Mesothelial cell of epicardium (in vitro differentiated cells): ENCODE measurements at places on chromosomes 16 and 17.

DNA sequence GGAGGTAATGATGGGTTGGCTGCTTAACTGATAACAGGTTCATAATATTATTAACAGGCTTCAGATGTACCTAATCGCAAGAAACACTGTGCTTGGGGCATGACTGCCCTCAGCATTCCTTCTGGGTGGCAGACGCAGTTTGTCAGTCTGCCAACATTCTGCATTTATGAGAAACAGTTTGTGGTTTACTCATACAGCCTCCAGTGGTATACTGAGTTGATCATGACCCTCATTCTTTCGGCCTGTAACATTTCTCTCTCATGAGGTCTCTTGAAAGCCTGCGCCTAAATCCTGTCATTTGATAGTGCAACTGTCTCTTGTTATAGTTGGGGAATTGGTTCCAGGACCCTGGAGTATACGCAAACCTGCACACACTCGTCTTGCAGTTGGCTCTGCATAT, 4.9 kb upstream of the RUSF1 start:
- H3K36me3 ChIP-seq: no peaks in the 10 kb centered on the region
- peaks cover 15% of the 10 kb centered on the region for H3K4me1 ChIP-seq
- peaks cover 6% of the 10 kb centered on the region for H3K27me3 ChIP-seq
- no peak overlapping the region for H3K27ac ChIP-seq

- DNase-seq: no peak
- H3K4me1 ChIP-seq: no peaks in the 10 kb centered on the region
- H3K27ac ChIP-seq: no peak overlapping the region
- no peaks in the 10 kb centered on the region for H3K36me3 ChIP-seq
- no peak overlapping the region for H3K4me3 ChIP-seq
These were observed 158.6 kb upstream of the CDH8 start for GRCh38 chr16:62194828-62195227.

DNA sequence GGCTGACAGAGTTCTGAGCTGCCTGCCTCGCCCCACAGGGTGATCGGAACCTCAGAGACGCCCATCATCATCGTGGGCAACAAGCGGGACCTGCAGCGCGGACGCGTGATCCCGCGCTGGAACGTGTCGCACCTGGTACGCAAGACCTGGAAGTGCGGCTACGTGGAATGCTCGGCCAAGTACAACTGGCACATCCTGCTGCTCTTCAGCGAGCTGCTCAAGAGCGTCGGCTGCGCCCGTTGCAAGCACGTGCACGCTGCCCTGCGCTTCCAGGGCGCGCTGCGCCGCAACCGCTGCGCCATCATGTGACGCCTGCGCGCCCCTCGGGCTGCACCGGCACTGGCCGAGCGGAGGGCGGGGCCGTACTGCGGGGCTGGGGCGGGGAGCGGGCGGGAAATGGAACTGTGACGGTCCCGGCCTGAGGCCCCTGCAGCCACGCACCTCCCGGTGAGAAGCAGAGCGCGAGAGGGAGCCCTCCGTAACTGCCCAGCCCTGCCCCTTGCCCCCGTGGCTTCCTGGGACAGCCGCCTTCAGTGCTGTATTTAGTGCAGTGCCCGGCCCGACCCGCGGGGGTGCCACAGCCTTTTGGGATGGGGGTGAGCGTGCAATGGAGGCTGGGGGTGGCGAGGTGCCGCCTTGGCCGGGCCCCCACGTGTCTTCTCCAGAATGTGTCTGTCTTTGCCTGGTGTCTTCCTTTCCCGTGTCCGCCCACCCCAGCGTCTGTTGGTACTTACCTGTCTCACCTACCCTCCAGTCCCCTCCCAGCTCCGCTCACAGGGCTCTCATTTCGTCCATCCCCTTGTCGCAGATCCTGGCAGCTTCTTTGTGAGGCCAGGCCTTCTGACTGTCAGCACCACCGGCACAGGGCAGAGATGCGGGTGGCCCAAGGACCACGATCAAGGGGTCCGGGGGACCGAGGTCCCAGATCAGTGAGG, 9.8 kb downstream of the RASL10B start:
- H3K36me3 ChIP-seq: no peaks in the 10 kb centered on the region
- no peak overlapping the region for H3K27ac ChIP-seq
- peaks cover 5% of the 10 kb centered on the region for H3K4me1 ChIP-seq

DNA sequence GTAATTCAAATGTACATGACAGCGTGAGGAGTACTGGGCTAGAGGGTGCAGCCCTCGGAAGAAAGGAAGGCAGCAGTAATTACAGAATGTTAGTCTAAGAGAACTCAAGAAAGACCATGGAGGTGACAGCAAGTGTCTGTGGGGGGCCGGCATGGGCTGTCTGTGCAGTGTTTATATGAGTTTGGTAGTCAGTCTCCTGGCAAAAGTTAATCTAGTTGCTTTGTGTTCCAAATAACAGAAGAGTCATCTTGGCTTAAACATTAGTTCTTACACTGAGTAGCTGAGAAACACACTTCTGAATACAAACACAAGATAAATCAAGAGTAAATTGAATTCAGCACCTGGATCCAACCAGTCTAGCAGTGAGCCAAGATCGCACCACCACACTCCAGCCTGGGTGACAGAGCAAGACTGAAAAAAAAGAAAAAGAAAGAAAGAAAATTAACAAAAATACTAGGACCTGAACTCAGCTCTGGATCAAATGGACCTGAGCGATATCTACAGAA, 189.3 kb upstream of the COX10 start:
- peaks cover 9% of the 10 kb centered on the region for H3K36me3 ChIP-seq
- DNase-seq: no peak
- no peaks in the 10 kb centered on the region for H3K4me1 ChIP-seq
- no peaks in the 10 kb centered on the region for H3K27me3 ChIP-seq

DNA sequence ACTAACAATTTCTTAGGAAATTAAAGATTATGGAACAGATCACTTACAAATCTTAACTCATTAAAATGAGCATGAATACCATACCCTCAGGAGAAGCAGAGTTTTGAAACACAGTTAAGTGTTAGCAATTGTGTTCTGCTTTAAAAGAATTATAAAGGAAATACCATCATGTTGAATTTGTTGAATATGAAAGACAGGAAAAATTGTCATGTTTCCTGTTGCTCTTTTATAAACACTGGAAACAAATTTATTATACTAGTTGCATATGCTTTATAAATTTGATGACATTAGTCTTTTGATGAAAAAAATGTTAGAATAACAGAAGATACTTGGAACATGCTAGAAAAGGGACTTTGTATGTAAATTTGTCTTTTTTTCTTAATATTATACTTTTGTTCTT, 59.7 kb downstream of the VMP1 start:
- H3K27me3 ChIP-seq: no peaks in the 10 kb centered on the region
- peaks cover 11% of the 10 kb centered on the region for H3K36me3 ChIP-seq
- no peak for DNase-seq
- peak overlapping the region; percentile 43 for H3K27ac ChIP-seq

- DNase-seq: no peak
- no peak overlapping the region for H3K4me3 ChIP-seq
- no peaks in the 10 kb centered on the region for H3K27me3 ChIP-seq
- peaks cover 5% of the 10 kb centered on the region for H3K4me1 ChIP-seq
These were observed 120.5 kb downstream of the C16orf95 start for GRCh38 chr16:87196661-87197060.
